ENCODE measurements at places on chromosomes 13 and 19. TPM values are rescaled to one million over a fixed set of nuclear protein-coding genes. Genes with fewer than 3 reads are reported as not detected.

The CLASRP gene
- total RNA-seq, result 104 TPM

The ZNF799 gene
- total RNA-seq, result 3.0 TPM

The MISP3 gene
- 0.26 TPM for total RNA-seq

DNA sequence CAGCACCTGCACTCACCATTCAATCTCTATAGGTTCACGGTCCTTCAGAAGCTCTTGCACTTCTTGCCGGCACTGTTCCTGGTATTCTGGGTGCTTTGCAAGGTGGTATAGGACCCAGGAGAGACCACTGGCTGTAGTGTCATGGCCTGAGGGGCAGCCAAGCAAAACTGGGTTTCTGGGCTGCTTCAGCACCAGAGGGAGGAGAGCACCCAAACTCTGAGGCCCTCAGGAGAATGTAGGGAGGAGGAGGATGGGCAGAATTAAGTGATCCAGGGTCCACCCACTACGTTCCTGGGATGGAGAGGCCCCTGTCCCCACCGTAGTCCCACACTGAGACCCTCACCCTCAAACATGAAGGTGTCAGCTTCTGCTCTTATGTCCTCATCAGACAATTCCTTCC is 12.3 kb downstream of the CYP4F11 start:
- no peaks in the 10 kb centered on the region for H3K4me1 ChIP-seq
- H3K4me3 ChIP-seq, result no peak overlapping the region

DNA sequence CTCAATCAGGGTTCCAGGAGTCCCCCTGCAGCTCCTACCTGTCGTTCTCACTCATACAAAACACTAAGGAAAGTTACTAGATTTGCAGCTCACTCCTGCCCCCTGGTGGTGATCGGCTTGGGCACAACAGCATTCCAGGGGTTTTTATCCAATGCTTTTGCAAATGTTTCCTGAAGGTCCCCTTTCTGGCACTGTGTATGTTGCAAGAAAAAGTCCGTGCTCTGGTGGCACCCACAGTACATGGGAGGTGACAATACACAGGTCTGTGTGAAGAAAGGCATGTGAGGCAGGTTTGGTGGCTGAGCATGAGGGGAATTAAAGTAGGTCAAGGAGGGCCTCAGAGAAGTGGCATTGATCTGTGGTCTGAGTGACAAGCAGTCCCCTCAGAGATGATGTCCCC is 8.6 kb upstream of the TYK2 start:
- no peak overlapping the region for H3K27ac ChIP-seq
- peak; percentile 86 for DNase-seq
- H3K36me3 ChIP-seq, result peaks cover 39% of the 10 kb centered on the region

GRCh38 chr13:77548095-77548494 is 12.6 kb downstream of the SCEL start:
- DNase-seq, result no peak
- H3K36me3 ChIP-seq, result no peaks in the 10 kb centered on the region
- H3K27ac ChIP-seq, result no peak overlapping the region
- peaks cover 16% of the 10 kb centered on the region for H3K4me1 ChIP-seq
- no peak overlapping the region for H3K4me3 ChIP-seq

DNA sequence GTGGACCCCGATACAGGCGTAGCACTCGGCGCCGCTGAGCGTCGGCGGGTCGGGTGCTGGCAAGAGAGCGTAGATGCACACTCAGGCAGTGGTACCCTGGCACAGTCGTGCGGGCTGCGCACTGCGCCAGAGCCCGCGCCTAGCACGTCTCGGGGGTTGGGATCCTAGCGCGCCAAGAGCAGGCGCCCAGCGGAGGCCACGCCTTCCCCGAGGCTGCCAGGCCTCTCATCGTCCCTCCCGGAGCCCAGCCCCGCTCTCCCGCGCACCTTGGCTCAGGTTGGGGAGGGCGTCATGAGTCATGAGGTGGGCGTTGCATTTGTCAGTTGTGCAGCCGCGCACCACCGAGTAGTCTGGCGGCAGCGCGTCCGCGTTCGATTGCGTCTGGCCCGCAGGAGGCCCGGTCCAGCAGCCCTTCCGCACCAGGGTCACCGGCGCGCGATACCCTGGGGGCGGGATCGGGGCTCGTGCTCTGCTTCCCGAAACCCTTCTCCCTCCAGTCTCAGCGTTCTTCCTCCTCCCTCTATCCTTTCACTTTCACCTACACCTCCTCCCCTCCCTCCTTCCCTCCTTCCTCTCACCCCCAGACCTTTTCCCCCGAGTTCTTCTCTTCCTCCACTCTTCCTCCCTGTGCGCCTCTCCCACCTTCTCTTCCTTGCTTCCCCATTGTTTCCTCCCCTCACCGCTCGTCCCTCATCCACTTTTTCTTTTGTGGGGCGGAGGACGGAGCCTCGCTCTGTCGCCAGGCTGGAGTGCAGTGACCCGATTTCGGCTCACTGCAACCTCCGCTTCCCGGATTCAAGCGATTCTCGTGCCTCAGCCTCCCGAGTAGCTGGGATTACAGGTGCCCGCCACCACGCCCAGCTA is 3.5 kb downstream of the LYPD5 start:
- no peaks in the 10 kb centered on the region for H3K4me1 ChIP-seq
- H3K27me3 ChIP-seq, result peaks cover 2% of the 10 kb centered on the region
- no peaks in the 10 kb centered on the region for H3K36me3 ChIP-seq

- no peak overlapping the region for H3K27ac ChIP-seq
- no peaks in the 10 kb centered on the region for H3K36me3 ChIP-seq
- H3K4me3 ChIP-seq, result no peak overlapping the region
- no peaks in the 10 kb centered on the region for H3K27me3 ChIP-seq
These were observed 19.1 kb downstream of the ELL start for GRCh38 chr19:18502638-18503294.

DNA sequence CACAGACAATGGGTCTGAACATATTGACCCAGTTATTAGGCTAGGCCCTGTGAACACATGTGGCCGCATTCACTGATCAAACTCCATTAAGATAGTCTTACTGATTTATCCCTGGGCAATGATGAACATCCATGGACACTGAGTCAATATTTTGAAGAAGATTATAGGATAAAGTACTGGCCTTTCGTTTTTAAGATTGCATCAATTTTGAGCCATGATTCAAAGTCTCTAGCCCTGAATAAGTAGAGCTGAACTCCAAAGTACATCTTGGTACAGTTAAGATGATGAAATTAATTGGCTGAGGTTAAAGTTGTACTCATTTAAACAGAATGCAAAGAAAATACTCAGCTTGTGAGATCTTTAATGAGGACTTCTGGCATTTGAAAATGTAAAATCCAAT is 1581.9 kb downstream of the EFNB2 start:
- no peak overlapping the region for H3K27ac ChIP-seq
- no peaks in the 10 kb centered on the region for H3K4me1 ChIP-seq
- H3K36me3 ChIP-seq, result no peaks in the 10 kb centered on the region
- no peaks in the 10 kb centered on the region for H3K27me3 ChIP-seq

DNA sequence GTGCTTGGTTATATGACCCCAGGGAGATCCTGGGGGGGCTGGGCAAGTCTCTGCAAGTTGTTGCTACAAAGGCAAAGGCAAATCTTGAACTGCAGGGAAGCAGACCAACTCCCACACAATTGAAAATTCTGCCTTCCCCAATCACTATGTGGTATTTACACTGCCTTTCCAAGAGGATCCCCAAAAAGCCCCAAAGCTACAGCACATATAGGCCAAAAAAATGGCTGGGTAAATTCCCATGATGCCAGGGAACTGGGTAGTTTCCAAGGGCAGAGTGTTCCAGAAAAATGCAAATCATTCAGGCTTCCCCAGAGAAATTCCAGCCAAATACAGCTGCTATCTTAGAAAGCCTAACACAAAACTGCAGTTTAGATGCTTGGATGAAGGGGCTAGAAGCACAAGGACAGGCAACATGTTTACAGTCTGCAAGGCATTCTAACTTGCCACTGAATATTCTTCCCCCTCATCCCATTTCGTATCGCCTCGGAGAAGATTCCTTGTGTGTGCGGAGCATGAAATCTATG is 6.2 kb downstream of the FOXO1 start:
- H3K4me1 ChIP-seq, result peaks cover 31% of the 10 kb centered on the region
- H3K4me3 ChIP-seq, result no peak overlapping the region
- H3K27me3 ChIP-seq, result no peaks in the 10 kb centered on the region

DNA sequence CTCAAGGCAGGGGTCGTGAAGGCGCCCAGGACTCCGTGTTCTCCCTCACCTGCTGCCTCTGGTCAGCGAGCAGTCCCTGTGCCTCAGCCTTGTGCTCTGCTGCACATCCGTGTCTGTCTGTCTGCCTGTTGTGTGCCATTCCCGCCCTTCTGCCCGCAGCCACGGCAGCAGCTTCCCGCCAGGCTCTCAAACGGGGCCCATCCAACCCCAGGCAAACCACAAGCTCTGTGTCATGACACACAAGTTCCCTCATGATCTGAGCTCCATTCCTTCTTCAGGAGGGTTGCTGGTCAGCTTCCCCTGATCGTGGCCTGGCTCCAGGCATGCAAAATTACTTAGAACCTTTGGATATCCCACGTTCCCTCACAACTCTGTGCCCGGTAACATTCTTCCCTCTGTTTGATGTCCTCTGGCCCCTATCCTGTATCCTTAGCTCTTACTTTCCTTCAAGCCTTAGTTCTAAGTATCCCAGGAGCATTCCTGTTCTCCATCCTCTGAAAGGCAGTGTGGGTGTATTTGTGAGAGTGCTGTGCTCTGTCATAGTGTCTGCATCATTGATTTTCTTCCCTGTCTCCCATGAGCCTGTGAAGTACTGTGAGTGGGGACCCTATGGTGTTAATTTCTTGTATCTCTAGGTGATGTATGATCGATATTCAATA is 3.2 kb downstream of the GPR183 start:
- no peaks in the 10 kb centered on the region for H3K4me1 ChIP-seq
- no peak overlapping the region for H3K4me3 ChIP-seq
- no peaks in the 10 kb centered on the region for H3K27me3 ChIP-seq
- no peaks in the 10 kb centered on the region for H3K36me3 ChIP-seq
- no peak overlapping the region for H3K27ac ChIP-seq

DNA sequence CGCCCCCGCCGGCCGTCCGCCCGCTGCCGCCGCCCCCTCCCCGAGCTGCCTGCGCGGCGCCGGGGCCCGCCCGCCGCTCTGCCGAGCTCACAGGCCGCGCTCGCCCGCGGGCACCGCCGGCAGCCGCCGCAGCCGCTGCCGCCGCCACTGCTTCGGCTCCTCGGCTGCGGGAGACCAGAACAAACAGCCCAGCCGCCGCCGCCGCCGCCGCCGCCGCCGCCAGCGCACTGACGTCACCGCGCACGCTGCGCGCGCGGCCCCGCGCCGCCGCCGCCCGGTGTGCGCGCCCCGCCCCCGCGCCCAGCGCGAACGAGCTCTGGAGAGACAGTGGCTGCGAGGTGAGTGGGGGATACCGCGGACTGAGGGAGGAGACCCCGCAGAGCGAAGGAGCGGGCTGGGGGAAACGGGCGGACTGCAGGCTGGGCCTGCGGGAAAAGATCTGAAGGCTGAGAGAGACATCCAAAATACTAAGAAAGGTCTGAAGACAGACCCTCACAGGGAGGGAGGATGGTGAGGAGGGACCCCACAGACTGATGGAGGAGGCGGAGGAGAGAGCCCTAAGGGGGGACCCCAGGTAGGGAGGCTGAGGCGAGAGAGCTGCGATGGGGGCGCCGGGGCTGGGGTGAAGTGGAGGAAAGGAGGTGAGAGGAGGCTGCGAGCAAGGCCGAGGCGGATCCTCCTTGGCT is at the start of gene BRD4:
Gene BRD4, minus strand, starts transcription at position 229 of the 686 bp plus-strand sequence. CDS start 59,440 bp downstream, outside the sequence.
- H3K4me3 ChIP-seq, result peak within 1 kb of the TSS; percentile 99
- peaks cover 14% of the 10 kb centered on the region for H3K4me1 ChIP-seq
- peak within 1 kb of the TSS; percentile 89 for H3K27ac ChIP-seq
- H3K36me3 ChIP-seq, result no peaks in the 10 kb centered on the region

DNA sequence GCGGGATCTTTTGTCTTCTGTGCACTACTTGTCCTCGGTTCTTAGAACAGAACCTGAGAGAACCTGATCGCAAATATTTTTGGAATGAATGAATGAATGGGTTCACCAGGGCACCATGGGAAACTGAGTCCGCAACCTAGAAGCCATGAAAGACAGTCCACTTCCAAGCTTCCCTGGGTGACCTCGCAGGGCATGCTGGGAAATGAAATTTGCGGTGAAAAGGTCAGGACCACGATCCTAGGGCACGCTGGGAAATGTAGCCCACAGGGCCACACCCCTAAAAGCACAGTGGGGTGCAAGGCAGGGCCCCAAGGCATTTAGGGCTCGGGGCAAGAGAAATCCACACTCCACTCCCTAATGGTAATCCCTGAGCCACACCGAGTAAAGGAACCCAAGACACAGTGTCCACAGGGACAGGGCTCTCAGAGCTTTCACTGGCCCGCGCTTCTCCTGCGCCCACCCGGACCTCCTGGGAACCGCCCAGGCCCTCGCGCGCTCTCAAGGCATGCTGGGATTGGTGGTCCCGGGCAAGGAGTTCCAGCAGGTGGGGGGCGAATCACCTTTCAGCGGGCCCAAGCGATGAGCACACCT is 1.1 kb upstream of the PPP1R12C start:
- H3K27me3 ChIP-seq, result peaks cover 5% of the 10 kb centered on the region
- no peaks in the 10 kb centered on the region for H3K36me3 ChIP-seq
- no peak for DNase-seq
- H3K4me1 ChIP-seq, result peaks cover 15% of the 10 kb centered on the region
- peak overlapping the region; percentile 64 for H3K27ac ChIP-seq
- peak overlapping the region; percentile 94 for H3K4me3 ChIP-seq

DNA sequence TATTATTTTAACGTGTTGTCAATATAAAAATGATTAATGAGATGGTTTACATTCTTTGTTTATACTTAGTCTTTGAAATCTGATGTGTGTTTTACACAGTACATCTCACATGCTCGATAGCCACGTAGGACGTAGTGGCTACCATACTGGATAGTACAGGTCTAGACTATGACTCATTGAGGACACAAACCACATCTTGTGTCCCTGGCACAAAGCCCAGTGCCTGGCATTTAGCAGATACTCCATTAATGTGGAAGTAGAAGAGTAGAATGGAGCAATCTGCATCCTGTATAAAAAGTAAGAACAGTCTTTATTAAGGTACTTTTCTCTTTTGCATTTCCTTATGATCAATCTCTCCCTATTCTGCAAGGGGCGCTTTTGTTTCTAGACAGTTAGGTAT is 49.0 kb upstream of the FRY start:
- no peaks in the 10 kb centered on the region for H3K27me3 ChIP-seq
- H3K4me3 ChIP-seq, result no peak overlapping the region
- no peaks in the 10 kb centered on the region for H3K36me3 ChIP-seq
- H3K27ac ChIP-seq, result no peak overlapping the region
- DNase-seq, result peak; percentile 50

DNA sequence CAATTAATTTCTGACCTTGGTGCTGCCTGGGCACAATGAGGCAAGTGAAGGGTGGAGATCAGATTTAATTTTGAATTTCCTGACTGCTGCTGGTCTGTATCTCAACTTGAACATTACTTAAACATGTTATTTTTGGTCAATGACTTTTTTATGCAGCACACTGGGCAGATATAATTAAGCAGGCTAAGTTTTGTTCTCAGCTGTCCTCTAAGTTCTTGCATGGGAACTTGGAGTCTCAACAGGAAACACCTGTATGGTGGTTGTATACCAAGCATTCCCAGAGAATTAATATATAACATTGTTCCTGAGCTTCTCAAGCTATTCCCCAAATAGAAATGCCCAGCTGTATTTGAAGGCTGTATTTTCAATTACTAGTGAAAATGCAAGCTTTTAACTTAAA is 113.5 kb upstream of the EDNRB start:
- no peak overlapping the region for H3K27ac ChIP-seq
- H3K36me3 ChIP-seq, result no peaks in the 10 kb centered on the region
- no peaks in the 10 kb centered on the region for H3K4me1 ChIP-seq
- H3K4me3 ChIP-seq, result no peak overlapping the region
- H3K27me3 ChIP-seq, result peaks cover 5% of the 10 kb centered on the region

GRCh38 chr13:85186356-85187045 is 612.7 kb downstream of the SLITRK6 start:
- no peak overlapping the region for H3K27ac ChIP-seq
- H3K4me3 ChIP-seq, result no peak overlapping the region
- H3K4me1 ChIP-seq, result no peaks in the 10 kb centered on the region
- DNase-seq, result no peak
- H3K27me3 ChIP-seq, result no peaks in the 10 kb centered on the region
- no peaks in the 10 kb centered on the region for H3K36me3 ChIP-seq

- H3K27me3 ChIP-seq, result no peaks in the 10 kb centered on the region
- H3K4me1 ChIP-seq, result no peaks in the 10 kb centered on the region
- DNase-seq, result no peak
- H3K36me3 ChIP-seq, result no peaks in the 10 kb centered on the region
- H3K4me3 ChIP-seq, result no peak overlapping the region
These were observed 138.9 kb upstream of the RFC3 start for GRCh38 chr13:33678906-33679657.
